ENCODE measurements at places on chromosomes 7 and 10.

- no peak for DNase-seq
Measured at GRCh38 chr7:2096692-2097387, 135.9 kb downstream of the MAD1L1 start.

DNA sequence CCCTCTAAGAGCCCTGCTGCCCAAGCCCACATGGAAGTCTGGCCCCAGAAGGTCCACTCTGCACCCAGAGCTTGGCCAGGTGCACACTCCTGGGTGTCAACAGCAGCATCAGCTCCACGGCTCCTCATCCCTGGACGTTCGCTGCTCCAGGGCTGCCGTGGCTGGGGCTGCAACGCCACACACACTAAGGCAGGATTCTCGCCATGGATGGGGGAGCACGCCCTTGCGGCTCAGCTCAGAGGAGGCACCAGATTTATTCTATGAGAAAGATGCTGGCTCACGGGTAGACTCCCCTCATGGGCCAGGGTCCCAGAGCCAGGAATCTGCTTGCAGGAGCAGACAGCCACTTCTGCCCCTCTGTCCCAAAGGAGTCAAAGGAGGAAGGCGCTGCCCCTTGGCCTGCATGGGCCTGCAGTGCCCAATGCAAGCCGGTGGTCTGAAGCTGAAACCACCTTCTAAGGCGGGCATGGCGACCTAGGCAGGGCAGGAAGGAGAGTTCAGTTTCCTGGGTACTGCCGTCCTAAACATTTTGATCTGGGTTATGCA, 42.1 kb downstream of the CFAP46 start:
- no peak for DNase-seq

GRCh38 chr10:102153093-102153620, 968 bp downstream of the NOLC1 start:
- DNase-seq: peak; percentile 32

GRCh38 chr10:71963351-71964097, 671 bp upstream of the CHST3 start:
- no peak for DNase-seq

- DNase-seq: no peak
Measured at GRCh38 chr10:96987141-96987841, 155.2 kb downstream of the LCOR start.

DNA sequence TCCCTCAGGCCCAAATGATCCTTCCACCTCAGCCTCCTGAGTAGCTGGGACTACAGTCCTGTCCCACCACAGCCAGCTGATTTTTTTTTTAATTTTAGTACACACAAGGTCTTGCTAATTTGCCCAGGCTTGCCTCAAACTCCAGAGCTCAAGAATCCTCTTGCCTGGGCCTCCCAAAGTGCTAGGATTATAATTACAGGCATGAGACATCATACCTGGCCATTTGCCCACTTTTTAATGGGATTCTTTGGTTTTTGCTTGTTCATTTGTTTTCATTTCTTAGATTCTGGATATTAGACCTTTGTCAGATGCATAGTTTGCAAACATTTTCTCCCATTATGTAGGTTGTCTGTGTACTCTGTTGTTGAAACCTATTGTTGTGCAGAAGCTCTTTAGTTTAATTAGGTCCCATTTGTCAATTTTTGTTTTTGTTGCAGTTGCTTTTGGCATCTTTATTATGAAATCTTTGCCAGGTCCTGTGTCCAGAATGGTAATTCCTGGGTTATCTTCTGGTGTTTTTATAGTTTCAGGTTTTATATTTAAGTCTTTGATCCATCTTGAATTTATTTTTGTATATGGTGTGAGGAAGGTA, 95.2 kb downstream of the GLCCI1 start:
- no peak for DNase-seq

DNA sequence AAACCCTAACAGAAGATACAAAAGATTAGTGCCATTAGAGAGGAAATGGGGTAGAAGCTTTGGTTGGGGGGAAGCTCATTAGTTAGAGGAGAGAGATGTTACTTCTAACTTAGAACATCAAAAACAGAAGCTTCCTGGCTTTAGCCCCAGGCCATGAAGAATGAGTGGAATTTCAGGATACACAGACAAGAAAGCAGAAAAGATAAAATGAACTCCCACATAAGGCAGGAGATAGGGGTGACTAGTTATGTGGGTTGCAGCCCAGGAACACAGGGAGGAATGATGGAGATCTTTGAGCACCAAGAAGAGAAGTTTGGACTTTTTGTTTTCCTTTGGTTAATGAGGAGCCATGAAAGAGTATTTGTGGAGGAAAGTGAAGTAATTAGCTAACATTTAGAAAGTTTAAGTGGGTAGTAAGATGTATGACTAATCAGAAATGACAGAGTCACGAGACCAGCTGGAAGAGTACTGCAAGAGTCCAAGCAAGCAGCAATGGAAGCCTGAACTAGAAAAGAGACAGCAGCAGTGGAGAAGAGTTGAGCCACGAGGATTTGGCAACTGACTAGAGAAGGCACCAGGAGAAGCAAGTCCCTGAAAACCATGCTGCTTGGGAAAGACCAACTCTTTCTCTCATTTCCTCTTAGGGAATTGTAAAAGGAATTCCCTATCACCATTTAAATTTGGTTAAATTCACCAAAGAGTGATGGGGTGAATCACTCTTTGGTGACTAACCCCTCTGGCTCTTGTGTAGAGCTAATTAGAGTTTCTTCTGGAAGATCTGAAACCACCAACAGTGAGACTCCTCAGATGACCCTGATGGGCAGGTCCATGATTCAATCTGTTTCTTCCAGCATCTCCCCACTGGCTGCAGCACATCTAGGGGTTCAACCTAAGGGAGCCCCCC, 131.9 kb downstream of the KCNMA1 start:
- DNase-seq: peak; percentile 56

DNA sequence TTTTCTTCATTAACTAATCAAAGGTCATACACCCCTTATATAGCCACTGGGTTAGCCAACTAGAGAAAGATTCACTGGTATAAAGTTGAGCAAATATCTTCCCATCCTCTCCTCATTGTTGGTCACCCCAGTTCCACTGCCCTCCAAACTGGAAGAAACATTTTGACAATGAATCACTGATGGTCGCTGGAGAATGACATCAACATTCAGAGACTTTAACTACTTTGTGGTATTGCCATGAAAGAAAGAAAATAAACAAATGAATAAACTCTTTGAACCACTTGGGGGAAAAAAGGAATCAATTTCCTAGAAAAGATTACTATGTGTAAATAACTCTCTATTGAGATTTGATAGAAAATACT, 23.4 kb downstream of the HYCC1 start:
- peak; percentile 35 for DNase-seq

GRCh38 chr10:78004215-78005026, 24.9 kb downstream of the POLR3A start:
- DNase-seq: no peak

GRCh38 chr10:5563991-5564536, 39.3 kb downstream of the CALML3 start:
- DNase-seq: peak; percentile 71

Data from RKO (cell line).